Camera-type eye (tissue), 1 donor: ENCODE measurements at places on chromosomes 6 and 20. TPM values are rescaled to one million over a fixed set of nuclear protein-coding genes. Genes with fewer than 3 reads are reported as not detected.

The MCCD1 gene
- total RNA-seq = not detected

The REM1 gene
- total RNA-seq = 3.3 TPM

The FAM217A gene
- total RNA-seq = not detected

The SLC32A1 gene
- total RNA-seq = 8.2 TPM

The SLC29A1 gene
- 18.6 TPM for total RNA-seq

The PRDM1 gene
- total RNA-seq = 74.7 TPM

The SLC35D3 gene
- total RNA-seq = 4.9 TPM

The TCF21 gene
- total RNA-seq = not detected

The RIPPLY2 gene
- total RNA-seq = 2.7 TPM

The TFAP2C gene
- 13.0 TPM for total RNA-seq

The TMEM170B gene
- 31.4 TPM for total RNA-seq

The ADGRB3 gene
- total RNA-seq = 45.9 TPM

The ASIP gene
- total RNA-seq = 1.9 TPM

The CLDN20 gene
- total RNA-seq = not detected

The HAO1 gene
- total RNA-seq = not detected

The GDAP1L1 gene
- 13.6 TPM for total RNA-seq

The POLR1C gene
- 34.3 TPM for total RNA-seq

The ID4 gene
- 56.0 TPM for total RNA-seq

The CDC25B gene
- 35.2 TPM for total RNA-seq

The RPS6KA2 gene
- total RNA-seq = 37.1 TPM

The COX4I2 gene
- total RNA-seq = 3.2 TPM

The TNXB gene
- total RNA-seq = 129 TPM

The KDM1B gene
- 39.4 TPM for total RNA-seq

The PRSS16 gene
- total RNA-seq = 0.66 TPM

The CDH4 gene
- total RNA-seq = 12.0 TPM

The THBD gene
- total RNA-seq = 14.5 TPM

The POU3F2 gene
- 5.4 TPM for total RNA-seq

The RCAN2 gene
- 37.3 TPM for total RNA-seq

The SF3B5 gene
- total RNA-seq = 53.1 TPM

The RSPH4A gene
- total RNA-seq = 2.8 TPM

The TENT5A gene
- 57.4 TPM for total RNA-seq

The PAK5 gene
- 12.2 TPM for total RNA-seq

The SLCO4A1 gene
- total RNA-seq = 8.0 TPM
